ENCODE measurements at places on chromosomes 3 and 15.

DNA sequence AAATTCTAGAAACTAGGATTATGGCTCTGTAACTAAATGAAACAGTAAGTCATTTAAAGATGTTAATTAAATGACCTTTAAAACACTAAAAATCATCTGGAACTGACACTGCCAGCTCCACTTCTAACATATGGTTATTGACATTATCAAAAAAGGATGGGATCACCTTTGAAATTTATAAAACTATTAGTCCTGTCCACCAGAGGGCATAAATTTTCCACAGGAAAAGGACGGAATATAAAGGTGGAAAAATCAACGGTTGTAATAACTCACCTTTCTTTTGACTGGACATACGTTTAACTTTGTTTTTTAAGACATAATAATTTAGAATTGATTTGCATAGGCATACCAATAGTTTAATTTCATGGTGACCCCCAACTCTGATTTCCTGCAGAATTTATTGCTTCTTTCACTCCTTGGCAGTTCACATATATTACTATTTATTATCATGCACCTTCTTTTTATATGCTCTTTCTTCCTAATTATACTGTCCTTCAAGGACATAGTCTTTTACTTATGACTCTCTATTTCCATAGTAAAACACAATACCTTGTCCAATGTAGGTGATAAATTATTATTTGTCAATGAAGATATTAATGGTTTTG lies 345.7 kb downstream of the CADM2 start:
- peak; percentile 40 for DNase-seq

GRCh38 chr3:57007521-57008460 lies 52.7 kb upstream of the SPATA12 start:
- DNase-seq = no peak

- no peak for DNase-seq
Measured at GRCh38 chr15:92924216-92924615, 24.1 kb downstream of the CHD2 start.

- no peak for DNase-seq
Measured at GRCh38 chr3:10557250-10557649, 51.9 kb upstream of the ATP2B2 start.

DNA sequence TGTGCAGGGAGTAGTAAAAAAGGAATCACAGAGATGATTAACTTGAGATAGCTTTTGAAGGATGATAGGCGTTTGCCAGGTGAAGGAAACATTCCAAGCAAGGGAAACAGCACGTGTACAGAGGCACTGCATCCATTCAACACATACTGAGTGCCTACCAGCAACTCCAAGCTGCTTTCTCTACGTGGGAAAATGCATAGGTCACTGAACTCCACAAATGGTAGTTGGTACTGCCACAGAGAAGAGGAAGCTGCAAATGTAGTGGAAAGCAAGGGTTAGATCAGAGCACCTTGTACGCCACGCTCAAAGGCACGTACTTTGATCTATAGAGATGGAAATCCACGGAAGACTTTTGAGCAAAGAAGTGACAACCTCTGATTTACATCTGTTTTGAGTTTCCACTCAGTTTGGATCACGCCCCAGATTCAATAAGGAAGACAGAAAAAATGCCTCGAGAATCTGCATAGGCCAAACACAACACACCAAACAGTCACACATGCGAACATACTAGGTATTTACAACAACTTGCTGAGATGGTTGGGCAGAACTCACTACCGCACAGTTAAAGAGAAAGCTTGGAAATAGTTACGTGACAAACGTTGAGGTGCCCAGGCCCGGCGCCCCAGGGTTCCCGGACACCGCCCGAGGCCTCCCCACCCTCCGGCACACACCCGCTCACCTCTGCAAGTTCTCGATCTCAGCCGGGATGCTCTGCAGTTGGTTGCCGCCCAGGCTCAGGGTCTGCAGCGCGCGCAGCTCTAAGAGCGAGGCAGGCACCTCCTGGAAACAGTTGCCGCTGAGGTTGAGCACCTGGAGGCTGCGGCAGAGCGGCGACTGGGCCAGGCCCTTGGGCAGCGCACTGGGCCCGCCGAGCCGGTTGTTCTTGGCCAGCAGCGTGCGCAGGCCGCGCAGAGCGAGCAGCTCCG lies 826 bp downstream of the LRRC58 start:
- peak; percentile 75 for DNase-seq

DNA sequence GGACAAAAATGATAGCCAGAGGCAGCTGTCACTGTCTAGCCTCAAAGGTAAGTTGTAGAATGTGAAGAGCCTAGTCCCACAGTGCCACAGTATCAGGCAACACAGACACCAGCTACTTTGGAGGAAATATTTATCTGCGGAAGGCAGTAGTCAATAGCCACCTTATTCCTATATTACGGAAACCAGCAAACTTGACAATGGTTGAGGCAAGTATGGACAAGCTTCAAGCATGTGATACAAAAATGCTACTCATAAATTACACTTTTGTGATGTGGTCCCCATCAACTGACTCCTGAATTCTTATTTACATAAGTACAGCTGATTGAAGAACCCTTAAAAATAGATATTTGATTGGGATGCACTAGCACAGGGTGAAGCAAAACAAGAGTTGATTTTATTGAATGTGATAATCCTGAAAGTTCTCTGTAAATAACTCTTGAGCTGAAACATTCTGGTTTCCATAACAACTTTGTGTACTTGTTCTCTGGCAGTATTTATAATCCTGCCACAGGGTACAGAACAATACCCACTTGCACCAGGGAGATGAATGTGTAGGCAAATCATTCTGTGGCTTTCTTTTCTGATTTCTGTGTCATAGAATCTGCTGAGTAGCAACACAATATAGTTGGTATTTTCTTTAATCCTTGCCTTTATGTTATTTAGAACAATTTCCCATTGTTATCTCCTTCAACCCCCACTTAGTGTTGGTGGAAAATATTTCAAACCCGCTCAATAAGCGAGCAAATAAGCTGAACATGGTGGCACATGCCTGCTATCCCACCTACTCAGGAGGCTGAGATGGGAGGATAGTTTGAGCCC lies at the start of gene ANKUB1:
ANKUB1 (minus strand) TSS at position 103 of the 819 bp plus-strand sequence. CDS start 188 bp downstream, outside the sequence.
- no peak for DNase-seq

GRCh38 chr3:195103623-195104022 lies 167.3 kb downstream of the XXYLT1 start:
- no peak for DNase-seq

- DNase-seq = no peak
Measured at GRCh38 chr3:45347315-45348000, 40.9 kb upstream of the LARS2 start.

GRCh38 chr3:110332629-110333028 lies 739.0 kb upstream of the NECTIN3 start:
- DNase-seq = no peak

GRCh38 chr3:8899876-8900460 lies 63.3 kb downstream of the RAD18 start:
- DNase-seq = no peak

DNA sequence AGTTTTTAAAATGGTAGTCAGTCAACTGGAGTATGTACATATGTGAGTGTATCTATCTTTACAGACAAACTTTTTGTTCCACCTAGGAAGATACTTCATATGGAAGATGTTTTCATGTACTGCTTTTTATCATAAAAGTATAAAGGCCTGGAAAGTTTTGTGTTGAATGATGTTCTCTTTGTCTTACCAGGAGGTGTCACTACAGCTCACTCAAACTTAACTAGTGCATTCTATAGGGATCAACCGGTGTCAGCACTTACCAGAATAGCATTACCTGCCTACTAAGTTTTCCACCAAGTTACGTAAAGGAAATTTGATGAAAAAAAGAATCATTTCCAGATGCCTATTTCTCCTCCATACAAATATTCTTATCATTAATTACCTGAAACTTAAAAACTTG lies 522.6 kb upstream of the SEMA6D start:
- DNase-seq = peak; percentile 60

GRCh38 chr3:72227486-72228070 lies 442.6 kb upstream of the PROK2 start:
- no peak for DNase-seq

- DNase-seq = no peak
Measured at GRCh38 chr3:110262896-110263295, 808.7 kb upstream of the NECTIN3 start.

DNA sequence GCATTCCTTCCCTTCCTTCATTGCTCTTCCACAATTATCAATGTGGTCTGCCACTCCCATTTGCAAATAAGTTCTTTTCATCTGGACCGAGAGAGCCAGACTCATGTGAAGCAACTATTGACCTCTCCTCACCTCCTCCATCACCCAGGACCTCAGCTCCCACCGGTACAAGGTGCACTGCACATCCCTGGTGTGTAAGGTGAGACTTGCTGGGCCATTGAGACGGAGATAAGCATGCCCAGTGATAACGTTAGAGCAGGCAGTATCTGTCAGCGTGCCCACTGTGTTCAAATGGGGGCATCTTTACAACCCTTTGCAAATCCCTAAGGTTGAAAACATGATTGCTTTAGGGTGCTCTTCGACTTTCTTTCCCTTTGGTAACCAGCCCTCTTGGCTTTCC lies 154.8 kb downstream of the ADAMTS17 start:
- DNase-seq = no peak

GRCh38 chr15:96130734-96131133 lies 199.8 kb upstream of the NR2F2 start:
- no peak for DNase-seq

- peak; percentile 33 for DNase-seq
Measured at GRCh38 chr3:50260942-50261441, 8.0 kb upstream of the SEMA3B start.
